ENCODE measurements at places on chromosomes 3 and 15.
A peak's percentile ranks its signal among the peaks of the same experiment; 100 is the strongest.

DNA sequence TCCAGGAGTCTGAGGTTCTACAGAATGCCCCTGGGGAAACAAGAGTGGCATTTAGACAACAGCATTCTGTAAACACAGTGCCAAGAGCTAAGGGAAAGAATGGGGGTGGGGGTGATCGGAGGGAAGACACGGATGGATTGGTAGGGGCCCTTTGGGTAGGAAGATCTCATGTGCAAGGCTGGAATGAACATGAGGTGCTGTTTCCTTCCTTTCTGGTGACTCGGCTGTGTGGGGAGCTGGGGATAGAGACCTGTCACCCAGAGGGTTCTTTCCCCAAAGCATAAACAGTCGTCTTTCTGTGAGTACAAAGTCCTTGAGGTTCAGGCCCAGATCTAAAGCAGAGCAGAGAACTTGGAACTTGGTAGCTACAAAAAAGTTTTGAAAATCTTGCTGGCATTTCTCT, 11.7 kb downstream of the TPM1 start:
- no peak overlapping the region for H3K27ac ChIP-seq
- H3K36me3 ChIP-seq: no peaks in the 10 kb centered on the region
- peaks cover 14% of the 10 kb centered on the region for H3K4me1 ChIP-seq
- no peak for DNase-seq
- peaks cover 11% of the 10 kb centered on the region for H3K27me3 ChIP-seq
- H3K4me3 ChIP-seq: no peak overlapping the region

DNA sequence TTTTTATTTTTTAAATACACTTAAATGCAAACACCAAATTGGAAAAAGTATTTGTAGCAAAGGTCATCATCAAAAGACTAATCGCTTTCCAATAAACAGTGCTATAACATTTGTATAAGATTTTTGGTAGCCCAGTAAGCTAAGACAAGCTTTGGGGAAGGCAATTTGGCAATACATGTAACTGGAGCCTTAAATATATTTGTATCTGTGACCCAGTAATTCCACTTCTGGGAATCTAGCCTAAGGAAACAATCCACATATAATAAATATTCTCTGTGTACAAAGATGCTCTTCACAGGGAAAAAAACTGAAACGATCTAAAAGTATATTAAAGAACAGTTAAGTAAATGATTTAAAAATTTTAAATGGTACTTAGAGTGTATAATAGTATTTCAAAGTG, 65.5 kb upstream of the TJP1 start:
- no peaks in the 10 kb centered on the region for H3K36me3 ChIP-seq
- peaks cover 3% of the 10 kb centered on the region for H3K27me3 ChIP-seq
- H3K4me3 ChIP-seq: no peak overlapping the region
- no peaks in the 10 kb centered on the region for H3K4me1 ChIP-seq
- DNase-seq: no peak

GRCh38 chr3:51620543-51620942, 50.5 kb upstream of the TEX264 start:
- H3K36me3 ChIP-seq: no peaks in the 10 kb centered on the region
- DNase-seq: no peak
- no peaks in the 10 kb centered on the region for H3K27me3 ChIP-seq
- H3K27ac ChIP-seq: no peak overlapping the region

DNA sequence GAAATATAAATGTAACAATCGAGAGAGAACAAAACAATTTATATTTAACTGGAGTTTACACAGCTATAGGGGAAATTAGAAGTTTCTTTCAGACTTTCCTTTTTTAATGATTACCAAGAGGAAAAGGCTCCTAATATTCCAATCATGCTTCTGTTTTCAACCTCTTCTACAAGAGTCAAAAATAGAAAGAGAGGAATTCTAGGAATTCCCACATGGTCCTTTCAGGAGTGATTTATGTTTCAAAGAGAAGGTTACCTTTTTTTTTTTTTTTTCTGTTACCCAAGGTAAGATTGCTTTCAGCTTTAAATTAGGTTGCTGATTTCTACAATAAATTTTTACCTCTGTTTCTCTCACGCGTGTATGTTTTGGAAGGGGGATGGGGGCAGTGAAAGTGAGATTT, 355.3 kb upstream of the DCBLD2 start:
- no peak for DNase-seq
- no peak overlapping the region for H3K4me3 ChIP-seq
- H3K4me1 ChIP-seq: no peaks in the 10 kb centered on the region
- no peaks in the 10 kb centered on the region for H3K36me3 ChIP-seq

DNA sequence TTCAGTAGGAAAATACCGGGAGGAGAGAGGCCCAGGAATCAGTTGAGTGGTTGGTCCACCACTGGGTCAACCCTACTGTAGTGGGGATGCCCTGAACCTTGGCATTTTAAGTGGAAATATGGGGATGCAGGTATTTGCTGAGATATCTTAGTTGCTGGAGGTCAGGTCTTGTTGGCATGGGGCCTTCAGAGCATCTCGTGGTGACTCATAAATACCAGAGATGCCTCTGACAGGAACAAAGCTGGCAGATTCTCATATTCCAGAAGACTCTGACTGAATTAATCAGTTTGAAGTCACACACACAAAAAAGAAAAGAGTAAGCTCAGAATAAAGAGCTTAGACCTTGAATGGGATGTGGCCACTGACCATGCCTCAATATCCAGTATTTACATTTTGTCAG, 91.6 kb downstream of the CACNA2D3 start:
- H3K36me3 ChIP-seq: no peaks in the 10 kb centered on the region
- H3K4me3 ChIP-seq: no peak overlapping the region
- no peaks in the 10 kb centered on the region for H3K4me1 ChIP-seq
- no peak overlapping the region for H3K27ac ChIP-seq
- no peaks in the 10 kb centered on the region for H3K27me3 ChIP-seq

GRCh38 chr15:75720787-75721479, 8.3 kb upstream of the CSPG4 start:
- peaks cover 5% of the 10 kb centered on the region for H3K27me3 ChIP-seq
- H3K4me1 ChIP-seq: peaks cover 3% of the 10 kb centered on the region
- no peak overlapping the region for H3K27ac ChIP-seq
- peak; percentile 45 for DNase-seq
- no peak overlapping the region for H3K4me3 ChIP-seq
- no peaks in the 10 kb centered on the region for H3K36me3 ChIP-seq

DNA sequence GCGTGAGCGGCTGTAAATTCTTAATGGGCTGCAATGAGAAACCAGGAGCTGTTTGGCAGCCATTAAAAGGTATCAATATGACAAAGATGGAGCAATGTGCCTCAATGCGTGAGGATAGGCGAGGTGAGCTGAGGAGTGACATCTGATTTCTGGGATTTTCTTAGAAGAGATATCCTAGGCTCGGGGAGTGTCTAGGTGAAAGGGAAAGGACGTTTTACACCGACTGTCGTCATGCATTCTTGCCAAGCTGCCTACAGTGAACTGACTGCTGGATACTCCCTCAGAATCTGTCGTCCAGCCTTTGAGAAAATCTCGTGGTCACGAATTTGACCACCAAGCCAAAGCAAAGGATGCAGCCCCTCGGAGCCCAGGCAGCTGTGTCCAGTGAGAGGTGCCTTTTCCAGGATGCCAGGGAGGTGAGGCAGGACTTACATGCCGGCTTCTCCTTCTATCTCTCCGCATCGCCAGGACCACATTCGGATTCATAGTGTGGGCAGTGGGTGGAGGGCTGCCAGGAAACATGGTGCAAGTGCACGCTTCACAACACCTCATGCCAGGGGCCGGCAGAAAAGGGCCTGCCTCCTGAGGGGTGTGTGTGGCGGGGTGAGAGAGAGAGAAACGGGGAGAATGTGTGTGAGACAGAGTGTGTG, 80.3 kb upstream of the ABHD17C start:
- H3K27me3 ChIP-seq: peaks cover 12% of the 10 kb centered on the region
- no peak overlapping the region for H3K27ac ChIP-seq
- H3K4me1 ChIP-seq: no peaks in the 10 kb centered on the region
- H3K4me3 ChIP-seq: no peak overlapping the region
- DNase-seq: no peak

DNA sequence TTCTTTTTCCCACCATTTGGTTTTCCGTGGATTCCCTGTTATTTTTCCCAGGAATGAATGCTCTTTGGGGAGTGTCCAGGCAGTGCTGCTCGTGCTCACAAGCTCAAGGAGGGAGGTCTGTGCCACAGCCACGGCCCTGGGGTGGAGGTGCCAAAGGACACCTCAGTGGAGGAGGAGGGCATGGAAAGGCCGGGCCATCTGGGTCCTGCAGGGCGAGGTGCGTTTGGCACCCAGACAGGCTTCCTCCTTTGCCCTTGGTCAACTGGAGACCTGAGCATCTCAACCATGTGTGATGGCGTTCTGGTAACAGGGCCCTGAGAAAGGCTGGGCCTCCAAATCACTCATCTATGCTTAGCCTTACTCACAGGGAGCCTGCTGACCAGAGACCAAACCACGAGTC, 25.4 kb downstream of the KY start:
- H3K4me3 ChIP-seq: no peak overlapping the region
- no peak overlapping the region for H3K27ac ChIP-seq
- DNase-seq: no peak
- no peaks in the 10 kb centered on the region for H3K27me3 ChIP-seq
- no peaks in the 10 kb centered on the region for H3K4me1 ChIP-seq
- H3K36me3 ChIP-seq: no peaks in the 10 kb centered on the region

DNA sequence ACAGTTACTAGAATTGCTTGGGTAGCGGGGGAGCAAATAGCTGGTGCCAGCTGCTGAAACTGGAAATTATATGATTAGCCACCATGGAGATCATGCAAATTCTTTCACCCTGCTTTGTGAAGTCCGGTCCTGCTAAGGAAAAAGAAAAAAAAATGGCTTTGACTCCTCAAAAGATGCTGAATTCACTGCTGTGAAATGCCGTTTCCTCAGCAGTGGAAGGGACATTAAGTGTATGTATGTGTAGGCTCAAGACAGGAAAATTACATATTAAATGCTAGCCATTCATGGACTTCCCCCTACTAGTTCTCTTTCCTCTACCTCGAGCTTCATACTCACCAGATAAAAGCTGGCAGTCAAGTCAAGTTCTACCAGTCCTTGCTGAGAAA, 81.9 kb upstream of the ZBED2 start:
- peaks cover 37% of the 10 kb centered on the region for H3K36me3 ChIP-seq
- H3K27me3 ChIP-seq: no peaks in the 10 kb centered on the region
- peak overlapping the region; percentile 99 for H3K27ac ChIP-seq
- no peak for DNase-seq
- H3K4me3 ChIP-seq: peak overlapping the region; percentile 89
- H3K4me1 ChIP-seq: peaks cover 68% of the 10 kb centered on the region

- H3K4me3 ChIP-seq: no peak overlapping the region
- H3K36me3 ChIP-seq: peaks cover 12% of the 10 kb centered on the region
- H3K4me1 ChIP-seq: peaks cover 57% of the 10 kb centered on the region
- no peak for DNase-seq
Observed at GRCh38 chr15:59801649-59802048, 112.5 kb upstream of the BNIP2 start.

DNA sequence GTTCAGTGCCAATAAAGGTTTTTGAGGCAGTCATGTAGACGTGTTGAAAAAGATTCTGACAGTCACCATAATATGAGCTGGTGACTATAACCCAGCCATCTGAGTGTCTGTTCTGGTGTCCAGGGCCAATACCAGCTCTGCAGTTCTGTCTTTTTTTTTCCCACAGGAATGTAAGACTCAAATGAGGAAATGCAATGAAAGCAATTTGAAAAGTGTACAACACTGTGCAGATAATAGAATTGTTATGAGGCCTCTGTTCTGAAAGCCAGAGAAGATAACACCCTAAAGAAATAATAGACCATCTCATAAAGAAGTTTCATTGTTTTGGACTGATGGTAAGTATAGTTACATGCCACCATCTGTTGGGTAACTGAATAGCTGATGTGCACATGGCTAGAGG, 57.1 kb downstream of the CLDN1 start:
- no peaks in the 10 kb centered on the region for H3K4me1 ChIP-seq
- no peaks in the 10 kb centered on the region for H3K36me3 ChIP-seq
- no peak overlapping the region for H3K27ac ChIP-seq
- no peak overlapping the region for H3K4me3 ChIP-seq
- H3K27me3 ChIP-seq: peaks cover 5% of the 10 kb centered on the region
- DNase-seq: no peak

DNA sequence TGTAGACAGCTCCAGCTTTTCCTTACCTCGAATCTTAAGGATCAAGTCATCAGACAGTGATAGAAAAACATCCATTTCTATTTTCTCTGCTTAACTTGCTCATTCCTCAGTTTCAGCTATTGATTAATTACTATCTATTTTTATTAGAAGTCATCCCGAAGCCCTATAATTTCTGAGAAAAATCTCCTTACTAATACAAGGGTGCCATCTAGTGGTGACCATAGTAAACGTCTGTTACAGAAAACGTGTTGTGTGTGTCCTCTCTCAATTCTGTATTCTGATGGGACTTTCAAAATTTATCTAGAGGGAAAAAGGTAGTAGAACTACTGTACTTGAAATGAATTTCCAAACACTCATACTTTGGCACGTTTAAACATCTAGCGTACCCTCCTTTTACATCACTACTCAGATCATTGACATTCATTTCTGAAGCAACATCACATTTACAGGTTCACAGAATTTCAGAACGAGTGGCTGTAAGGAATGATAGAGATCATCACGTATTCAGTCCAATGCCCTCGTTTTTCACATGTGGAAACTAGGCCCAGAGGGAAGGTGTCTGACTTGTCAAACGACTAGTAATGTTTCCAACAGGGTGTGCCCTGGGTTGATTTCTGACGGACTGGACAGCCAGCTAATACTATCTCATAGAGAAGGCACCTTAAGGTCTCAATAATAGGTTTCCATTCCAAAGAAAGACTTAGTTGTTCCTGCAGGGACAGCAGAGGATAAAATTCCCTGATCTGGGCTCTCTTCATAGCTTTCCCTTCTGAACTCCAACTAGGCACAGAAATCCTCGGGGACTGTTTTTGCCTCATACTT, 25.6 kb downstream of the HACD2 start:
- H3K27me3 ChIP-seq: no peaks in the 10 kb centered on the region
- peaks cover 4% of the 10 kb centered on the region for H3K4me1 ChIP-seq
- no peak overlapping the region for H3K27ac ChIP-seq
- peaks cover 8% of the 10 kb centered on the region for H3K36me3 ChIP-seq

DNA sequence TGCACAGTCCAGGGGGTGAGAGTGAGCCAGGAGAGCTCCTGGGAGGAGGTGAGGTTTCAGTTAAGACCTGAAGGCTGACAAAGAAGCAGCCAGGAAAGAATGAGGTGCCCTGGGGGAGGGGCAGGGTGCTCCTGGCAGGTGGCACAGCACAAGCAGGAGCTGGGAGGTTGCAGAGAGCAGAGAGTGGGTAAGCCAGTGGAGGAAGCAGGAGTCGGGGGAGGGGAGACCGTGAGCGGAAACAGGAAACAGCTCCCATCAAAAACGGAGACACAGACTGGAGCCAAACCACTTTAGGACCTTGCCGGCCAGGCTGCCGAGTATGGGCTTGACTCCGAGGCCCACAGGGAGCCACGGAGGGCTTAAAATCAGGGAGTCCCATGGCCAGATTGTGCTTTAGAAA, 12.1 kb upstream of the FBLN2 start:
- H3K4me1 ChIP-seq: peaks cover 13% of the 10 kb centered on the region
- peaks cover 34% of the 10 kb centered on the region for H3K27me3 ChIP-seq
- H3K36me3 ChIP-seq: no peaks in the 10 kb centered on the region
- no peak for DNase-seq
- no peak overlapping the region for H3K27ac ChIP-seq

- H3K4me1 ChIP-seq: peaks cover 74% of the 10 kb centered on the region
- peak overlapping the region; percentile 92 for H3K4me3 ChIP-seq
- DNase-seq: no peak
- peaks cover under 1% of the 10 kb centered on the region for H3K27me3 ChIP-seq
- H3K36me3 ChIP-seq: peaks cover 46% of the 10 kb centered on the region
Observed at GRCh38 chr3:125052624-125053303, 3.0 kb downstream of the HEG1 start.

- H3K4me3 ChIP-seq: no peak overlapping the region
- H3K36me3 ChIP-seq: peaks cover 13% of the 10 kb centered on the region
- no peaks in the 10 kb centered on the region for H3K27me3 ChIP-seq
- peaks cover 10% of the 10 kb centered on the region for H3K4me1 ChIP-seq
- no peak for DNase-seq
- no peak overlapping the region for H3K27ac ChIP-seq
Observed at GRCh38 chr3:33664195-33664594, 53.9 kb downstream of the CLASP2 start.
